ENCODE measurements at places on chromosomes 1 and 21.

- no peak for DNase-seq
Measured at GRCh38 chr1:30735668-30736498, 12.5 kb upstream of the MATN1 start.

- peak; percentile 58 for DNase-seq
Measured at GRCh38 chr1:116127123-116127847, 16.1 kb downstream of the MAB21L3 start.

DNA sequence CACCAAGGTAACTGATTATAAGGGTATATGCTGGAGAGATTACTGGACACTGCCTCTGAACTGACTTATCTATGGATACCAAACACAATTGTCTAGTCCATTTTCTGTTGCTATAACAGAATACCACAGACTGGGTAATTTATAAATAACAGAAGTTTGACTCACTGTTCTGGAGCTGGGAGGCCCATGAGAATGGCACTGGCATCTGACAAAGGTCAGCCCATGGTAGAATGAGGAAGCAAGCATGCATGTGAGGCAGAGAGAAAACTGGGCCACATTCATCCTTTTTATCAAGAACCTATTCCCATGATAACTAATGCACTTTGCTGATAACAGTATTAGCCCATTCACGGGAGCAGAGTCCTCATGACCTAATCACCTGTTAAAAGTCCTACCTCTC is 37.4 kb downstream of the FCER1A start:
- no peak for DNase-seq

DNA sequence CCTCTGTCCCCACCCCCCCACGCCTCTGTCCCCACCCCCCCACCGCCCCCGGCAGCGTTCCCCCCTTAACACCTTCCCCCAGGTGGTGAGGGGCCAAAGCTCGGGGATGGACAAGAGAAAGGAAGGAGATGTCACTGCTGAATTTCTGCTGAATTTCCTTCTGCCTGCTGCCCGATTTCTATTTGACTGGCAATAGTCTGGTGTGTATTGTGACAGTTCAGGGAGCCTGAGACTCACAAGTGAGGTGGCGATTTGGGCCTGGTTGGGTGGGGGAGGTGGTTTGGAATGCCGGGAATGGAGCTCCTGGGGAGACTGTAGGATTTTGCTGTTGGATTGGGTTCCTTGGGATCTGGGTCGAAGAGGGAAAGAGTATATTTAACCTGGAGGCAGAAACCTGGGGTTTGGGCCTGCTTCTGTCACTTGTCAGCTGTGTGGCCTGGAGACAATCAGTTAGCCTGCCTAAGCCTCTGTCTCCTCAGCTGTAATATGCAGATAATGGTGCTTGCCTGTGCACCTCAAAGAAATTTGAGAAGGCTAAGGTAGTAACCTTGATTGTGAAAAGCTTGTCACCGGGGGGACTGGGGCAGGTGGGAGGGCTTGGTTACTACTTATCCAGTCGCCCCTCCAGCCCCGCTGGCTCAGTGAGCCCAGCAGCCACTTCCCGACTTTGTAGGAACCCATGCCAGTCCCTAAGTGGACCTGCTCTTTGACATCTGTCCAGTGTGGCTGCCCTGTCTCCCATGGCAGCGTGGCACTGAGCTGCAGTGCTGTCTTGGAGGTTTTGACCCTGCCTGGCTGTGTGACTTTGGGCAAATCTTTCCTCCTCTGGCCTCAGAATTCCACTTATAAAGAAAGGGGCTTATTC is 7.7 kb upstream of the LMNA start:
- DNase-seq, result no peak

- DNase-seq, result no peak
Measured at GRCh38 chr1:214637125-214637524, 34.1 kb downstream of the CENPF start.

DNA sequence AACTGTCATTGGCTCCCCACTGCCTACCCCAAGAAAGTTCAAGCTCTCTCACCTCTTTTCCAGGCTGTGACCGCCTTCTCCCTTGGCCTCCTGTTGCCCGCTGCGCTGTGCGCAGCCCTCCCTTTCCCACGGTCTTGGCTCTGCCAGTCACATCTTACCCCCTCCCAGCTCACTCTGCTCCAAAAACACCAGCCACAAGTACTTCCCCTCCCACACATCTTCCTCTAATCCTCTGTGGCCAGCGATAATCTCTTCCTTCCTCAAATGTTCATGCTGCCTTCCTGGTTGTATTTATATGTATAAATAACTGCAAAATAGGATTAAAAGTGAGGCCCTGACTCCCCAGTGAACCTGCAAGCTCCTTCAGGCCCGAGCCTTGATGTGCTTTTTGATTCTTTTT is 81.8 kb downstream of the AJAP1 start:
- no peak for DNase-seq

DNA sequence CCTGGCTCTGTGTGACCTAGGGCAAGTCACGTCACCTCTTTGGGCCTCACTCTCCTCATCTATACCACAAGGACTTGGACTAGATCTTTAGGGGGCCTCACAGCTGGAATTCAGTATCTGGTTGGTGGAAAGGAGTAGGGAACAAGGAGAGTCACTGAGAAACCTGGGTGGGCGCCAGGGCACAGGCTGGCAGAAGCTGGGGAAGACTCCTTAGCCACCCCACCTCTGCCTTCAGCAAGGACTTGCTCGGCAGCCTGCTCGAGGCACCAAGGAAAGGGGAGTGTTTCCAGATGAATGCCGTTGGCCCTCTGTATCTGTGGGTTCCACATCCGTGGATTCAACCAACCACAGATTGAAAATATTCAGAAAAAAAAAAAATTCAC is 1.2 kb upstream of the OPTC start:
- no peak for DNase-seq

Measured in activated CD8-positive, alpha-beta T cell treated with anti-CD3 and anti-CD28 coated beads for 36 hours (primary cell).